Fibroblast of pulmonary artery (primary cell): ENCODE measurements at places on chromosomes 12 and 14.

GRCh38 chr12:106070147-106070546, 68.6 kb downstream of the NUAK1 start:
- no peak for DNase-seq

GRCh38 chr12:93569301-93569655, 3.2 kb upstream of the SOCS2 start:
- peak; percentile 13 for DNase-seq

DNA sequence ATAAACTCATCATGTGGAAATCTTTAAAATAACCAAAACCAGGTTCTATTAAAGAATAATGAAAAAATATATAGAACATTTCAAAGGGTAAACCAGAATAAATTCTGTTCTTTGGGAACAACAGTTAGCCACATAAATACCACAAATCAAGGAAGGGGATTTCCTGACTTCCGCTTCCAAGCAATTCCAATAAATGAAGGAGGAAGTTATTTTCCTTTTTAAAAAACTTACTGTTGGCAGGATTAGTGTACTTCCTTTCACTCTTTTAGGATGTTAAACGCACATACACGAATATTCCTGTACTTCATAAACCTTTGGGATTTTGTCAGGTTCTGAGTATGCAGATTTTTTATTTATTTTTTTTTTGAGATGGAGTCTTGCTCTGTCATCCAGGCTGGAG, 13.7 kb upstream of the LIMA1 start:
- no peak for DNase-seq

DNA sequence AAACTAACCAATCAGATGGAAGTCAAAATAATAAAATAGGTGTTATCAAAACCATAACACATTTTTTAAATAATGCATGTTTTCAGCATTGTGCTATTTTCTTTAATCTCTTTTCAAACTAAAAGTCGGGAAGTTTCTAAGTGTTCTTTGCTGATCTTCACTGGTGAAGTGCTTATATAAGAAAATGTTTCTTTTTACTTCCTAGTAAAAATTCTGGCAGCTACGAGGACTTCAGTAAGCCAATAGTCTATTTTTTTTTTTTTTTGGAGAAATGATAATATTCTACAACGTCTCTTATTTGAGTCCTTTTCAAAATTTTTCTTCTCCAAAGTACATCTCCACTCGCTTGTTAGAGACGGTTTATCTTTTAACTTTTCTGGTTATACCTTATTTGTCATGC, 448.0 kb downstream of the SLC6A15 start:
- DNase-seq: no peak

DNA sequence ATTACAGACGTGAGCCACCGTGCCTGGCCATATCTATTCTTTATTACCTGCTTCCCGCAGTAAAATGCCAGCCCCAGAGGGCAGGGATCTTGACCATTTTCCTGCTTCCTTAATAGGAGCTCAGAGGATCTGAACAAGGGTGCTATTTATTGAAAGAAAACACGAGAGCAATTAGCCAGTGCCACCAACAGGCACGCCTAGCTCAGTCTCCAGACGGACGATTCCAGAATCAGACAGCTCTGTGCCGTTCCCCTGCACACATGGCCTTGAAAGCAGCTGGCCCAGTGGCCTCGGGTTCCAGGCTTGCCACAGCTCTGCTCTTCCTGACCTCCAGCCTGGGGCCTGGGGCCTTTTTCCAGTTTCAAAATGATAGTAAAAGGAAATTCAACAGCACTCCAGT, 135.2 kb upstream of the RFLNA start:
- no peak for DNase-seq
